ENCODE measurements at places on chromosomes 7 and 10.

GRCh38 chr10:1462994-1463633 lies 274.2 kb downstream of the ADARB2 start:
- no peak for DNase-seq

DNA sequence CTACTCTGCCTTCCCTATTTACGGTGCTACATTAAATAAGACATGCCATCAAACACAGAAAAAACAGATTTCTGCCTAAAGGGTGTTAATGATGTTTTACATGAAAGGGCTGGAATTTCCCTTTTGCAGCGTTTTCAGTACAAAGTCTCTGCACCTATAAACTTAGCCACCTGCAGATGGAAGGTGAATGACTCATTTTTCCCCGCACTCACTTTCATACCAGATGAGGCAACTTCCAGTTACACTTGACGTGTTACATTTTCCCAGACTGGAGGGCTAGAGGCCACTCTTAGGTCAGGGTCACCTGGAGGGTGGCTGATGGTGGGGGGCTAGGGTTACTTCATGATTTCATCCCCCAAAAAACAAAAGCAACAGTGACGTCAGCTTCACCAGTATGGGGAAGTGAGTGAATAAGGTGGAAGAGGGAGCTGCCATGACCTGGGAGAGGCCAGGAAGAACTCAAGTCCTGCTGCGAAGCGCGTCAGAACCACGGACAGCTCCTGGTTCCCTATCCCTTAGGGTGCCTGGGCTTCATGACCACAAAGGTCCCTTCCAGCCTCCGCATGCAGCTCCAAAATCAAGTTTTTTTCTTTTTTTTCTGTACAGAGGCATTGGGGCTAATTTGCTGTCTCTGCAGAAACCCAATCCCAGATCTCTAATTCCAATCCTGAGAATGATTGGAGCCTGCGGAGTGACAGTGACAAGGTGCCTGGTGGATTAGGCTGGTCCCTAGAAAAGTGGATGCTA lies 94.0 kb downstream of the ADARB2 start:
- DNase-seq = no peak

- DNase-seq = no peak
Measured at GRCh38 chr7:461117-461452, 58.6 kb downstream of the PDGFA start.

DNA sequence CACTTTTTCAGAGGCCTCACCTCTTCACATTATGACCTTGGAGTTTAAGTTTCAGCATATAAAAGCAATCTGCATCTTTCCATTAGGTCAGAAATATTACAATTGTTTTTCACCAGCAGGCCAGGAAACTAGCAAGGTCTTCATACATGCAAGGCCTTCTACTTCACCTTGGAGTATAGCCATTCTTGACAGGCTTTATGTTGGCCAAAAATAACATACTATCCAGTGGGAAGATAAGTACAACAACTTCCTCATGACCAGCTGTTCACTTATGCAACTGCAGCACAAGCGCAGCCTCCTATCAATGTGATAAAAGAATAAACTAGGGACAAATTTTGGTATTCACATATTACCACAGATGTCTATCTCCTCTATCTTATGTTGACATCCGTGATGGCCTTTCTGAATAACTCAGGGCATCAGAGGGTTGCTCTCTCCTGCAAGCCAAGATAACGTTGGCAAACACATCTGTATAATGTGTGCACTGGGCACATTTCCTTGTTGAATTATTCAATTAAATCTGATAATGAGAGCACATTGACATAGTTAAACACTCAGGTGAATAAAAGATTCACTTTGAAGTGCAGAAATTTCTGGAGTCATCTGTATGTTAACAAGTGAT lies 239.8 kb downstream of the FZD1 start:
- no peak for DNase-seq

- no peak for DNase-seq
Measured at GRCh38 chr7:93365341-93365740, 133.2 kb downstream of the VPS50 start.

- no peak for DNase-seq
Measured at GRCh38 chr7:87599336-87599735, 1.3 kb downstream of the ABCB1 start.

DNA sequence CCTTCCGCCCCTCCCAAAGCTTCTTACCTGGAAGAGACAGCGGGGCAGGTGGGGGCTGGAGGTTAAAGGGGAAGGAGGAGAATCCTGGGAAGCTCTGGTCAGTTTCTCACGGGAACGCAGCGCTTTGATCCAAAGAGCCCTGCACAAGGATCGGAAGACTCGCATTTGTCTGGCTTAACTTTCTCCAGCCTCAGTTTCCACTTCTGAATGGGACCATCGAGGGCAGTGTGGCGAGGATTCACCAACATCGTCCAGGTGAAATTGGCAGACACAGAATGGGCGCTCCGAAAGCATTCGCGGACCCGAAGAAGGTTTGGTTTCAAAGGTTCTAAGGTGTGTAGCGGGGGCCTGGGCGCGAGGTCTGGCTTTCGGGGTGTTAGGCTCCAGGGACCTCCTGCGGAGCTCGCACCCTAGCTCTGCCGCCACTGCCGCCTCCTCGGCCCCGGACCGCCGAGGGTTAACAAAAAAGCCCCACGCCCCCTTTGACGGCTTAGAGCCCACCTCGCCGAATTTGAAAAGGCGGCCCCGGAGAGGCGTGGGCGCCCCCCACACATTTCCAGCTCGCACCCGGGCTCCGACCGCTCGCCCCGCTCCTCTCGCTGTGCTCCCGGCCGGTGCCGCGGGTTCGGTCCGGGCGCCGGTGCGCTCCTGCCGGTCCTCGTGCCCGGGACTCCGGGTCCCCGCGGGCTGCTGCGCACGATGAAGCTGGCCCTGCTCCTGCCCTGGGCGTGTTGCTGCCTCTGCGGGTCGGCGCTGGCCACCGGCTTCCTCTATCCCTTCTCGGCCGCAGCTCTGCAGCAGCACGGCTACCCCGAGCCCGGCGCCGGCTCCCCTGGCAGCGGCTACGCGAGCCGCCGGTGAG lies at the start of gene COL26A1:
Gene COL26A1 (plus strand): TSS at position 542 of the 862 bp plus-strand sequence. CDS start 158 bp downstream, at position 700.
- DNase-seq = no peak

DNA sequence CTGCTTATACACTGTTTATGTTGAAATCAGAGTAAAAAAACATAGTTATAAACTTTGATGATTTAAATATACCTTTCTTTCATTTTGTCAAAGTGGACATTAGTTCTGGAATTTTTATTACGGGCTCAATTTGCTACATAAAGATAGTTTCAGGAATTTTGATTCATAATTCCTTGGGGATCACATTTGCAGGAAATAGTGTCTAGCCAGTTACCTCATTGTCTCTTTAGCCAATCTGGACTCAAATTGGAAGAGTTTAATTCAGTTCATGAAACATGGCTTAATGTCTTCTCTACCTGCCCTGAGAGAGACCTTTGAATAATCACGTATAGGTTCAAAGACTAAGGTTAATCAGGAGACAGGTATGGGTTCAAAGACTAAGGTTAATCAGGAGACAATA lies 262.6 kb downstream of the HGF start:
- DNase-seq = no peak

GRCh38 chr7:74006451-74007241 lies 21.3 kb upstream of the ELN start:
- no peak for DNase-seq

DNA sequence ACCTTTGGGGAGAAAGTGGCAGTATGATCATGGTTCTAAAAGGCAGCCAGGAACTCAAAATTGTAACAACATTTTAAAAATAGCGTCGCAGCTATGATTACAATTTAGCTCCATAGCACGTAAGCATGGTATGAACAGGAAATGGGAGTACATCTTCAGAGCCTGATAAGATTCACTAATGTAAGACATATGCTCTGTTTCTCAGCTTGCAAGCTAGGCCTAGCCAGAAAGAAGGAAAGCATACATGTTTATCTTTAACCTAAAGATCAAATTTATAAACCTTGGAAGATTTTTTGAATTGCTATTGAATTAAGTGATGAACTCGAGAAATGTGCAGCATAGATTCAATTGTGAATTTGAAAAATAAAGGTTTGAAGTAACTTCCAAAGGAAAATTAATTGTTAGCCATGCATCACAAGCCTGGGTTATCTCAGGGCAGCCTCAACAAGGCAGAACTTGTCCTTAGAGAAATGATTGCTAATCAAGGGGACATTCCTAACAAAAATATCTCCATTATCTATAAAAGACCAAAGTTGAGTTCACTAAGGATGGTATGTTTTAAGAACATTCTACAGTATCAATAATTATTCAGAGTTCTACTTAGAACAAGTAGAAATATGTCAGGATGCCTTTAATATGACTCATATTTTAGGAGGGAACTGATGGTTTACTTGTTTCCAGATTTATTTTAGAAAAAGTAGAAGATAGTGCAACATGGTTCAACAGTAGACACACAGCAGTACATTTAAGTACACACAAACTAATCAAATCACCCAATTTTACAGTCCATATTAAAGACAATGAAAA lies 38.8 kb upstream of the SEPTIN7 start:
- DNase-seq = no peak

- DNase-seq = no peak
Measured at GRCh38 chr7:149819961-149820340, 18.2 kb upstream of the ZNF862 start.

- no peak for DNase-seq
Measured at GRCh38 chr10:121911421-121911697, 16.5 kb downstream of the ATE1 start.

GRCh38 chr10:119367841-119368549 lies 160.6 kb downstream of the GRK5 start:
- no peak for DNase-seq

Measured in T1000 (cell line).